ENCODE measurements at places on chromosomes 13 and 19. TPM values are rescaled to one million over a fixed set of nuclear protein-coding genes. Genes with fewer than 3 reads are reported as not detected.

ZNF98 gene
- not detected for total RNA-seq

ETHE1 gene
- total RNA-seq: 50.0 TPM

N4BP2L1 gene
- total RNA-seq: 0.57 TPM

KPTN gene
- 20.3 TPM for total RNA-seq

NFIC gene
- 46.3 TPM for total RNA-seq

ZNF235 gene
- total RNA-seq: 3.0 TPM
